Activated naive CD4-positive, alpha-beta T cell treated with anti-CD3 and anti-CD28 coated beads, Interleukin-2, amount 50 U/mL, for 16 hours (primary cell): ENCODE measurements at places on chromosomes 5 and 9.

- DNase-seq = no peak
Observed at GRCh38 chr5:147307170-147307569, 72.3 kb downstream of the STK32A start.

GRCh38 chr9:21443849-21444625, 3.8 kb downstream of the IFNA1 start:
- no peak for DNase-seq

DNA sequence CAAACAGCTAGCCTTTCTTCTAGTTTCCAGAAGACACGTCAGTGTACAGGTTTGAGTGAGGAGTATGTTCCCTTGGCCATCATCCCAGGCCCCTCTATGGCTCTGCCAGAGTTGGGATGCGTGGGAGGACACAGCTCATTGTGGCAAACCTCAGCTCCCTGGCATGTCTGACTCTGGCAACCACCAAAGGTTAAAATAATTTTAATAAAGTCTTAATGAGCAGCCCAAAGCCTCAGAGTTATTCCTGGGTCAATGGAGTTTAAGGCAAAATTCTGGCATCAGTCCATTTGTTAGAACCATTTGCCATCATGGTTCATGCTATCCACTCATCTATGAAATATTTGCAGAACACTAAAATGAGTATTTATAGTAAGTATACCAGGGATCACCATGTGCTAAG, 79.8 kb upstream of the PAPPA start:
- DNase-seq = no peak

DNA sequence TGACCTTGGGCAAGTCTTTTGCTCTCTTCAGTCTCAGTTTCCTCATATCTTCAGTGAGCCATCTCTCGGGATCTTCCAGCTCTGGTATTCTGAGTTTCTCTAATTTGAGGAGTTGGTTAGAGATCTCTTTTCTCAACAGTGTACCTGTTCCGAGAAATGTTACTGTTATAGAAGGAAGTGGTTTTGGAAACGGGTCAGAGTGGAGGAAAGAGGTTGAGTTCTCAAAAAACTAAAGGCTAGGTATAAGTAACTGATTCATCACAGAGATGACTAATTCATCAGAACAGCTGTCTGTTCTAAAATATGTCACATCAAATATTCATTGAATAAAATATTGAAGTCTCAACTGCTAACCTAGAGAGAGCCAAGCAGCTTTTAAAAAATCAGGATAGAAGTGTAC, 106.6 kb downstream of the PALM2AKAP2 start:
- no peak for DNase-seq

GRCh38 chr5:169869066-169869465, 111.2 kb downstream of the INSYN2B start:
- DNase-seq = no peak

- DNase-seq = no peak
Observed at GRCh38 chr9:79200336-79200735, 371.4 kb upstream of the TLE4 start.

DNA sequence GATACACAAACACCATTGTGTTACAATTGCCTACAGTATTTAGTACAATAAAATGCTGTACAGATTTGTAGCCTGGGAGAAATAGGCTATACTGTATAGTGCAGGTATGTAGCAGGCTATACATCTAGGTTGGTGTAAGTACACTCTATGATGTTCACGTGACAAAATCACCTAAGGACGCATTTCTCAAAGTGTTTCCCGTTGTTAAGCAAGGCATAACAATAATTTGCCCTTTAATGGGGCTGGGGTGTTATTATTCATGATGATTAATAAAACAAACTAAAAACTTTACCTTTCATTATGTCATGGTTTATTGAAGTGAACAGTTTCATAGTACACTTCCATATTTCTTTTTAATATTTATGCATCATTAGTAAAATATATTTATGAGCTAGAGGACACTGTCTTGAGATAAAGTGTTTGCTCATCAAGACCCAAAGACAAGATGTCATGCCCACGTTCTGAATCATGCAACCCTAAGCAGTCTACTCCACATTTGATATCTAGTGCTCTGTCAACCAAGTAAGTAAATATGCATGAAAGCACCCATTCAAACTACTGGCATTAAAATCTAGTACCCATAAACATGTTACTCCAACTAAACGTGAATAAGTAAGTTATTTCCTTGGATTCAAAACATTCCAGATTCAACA, 220.5 kb downstream of the NR2F1-AS1 start:
- DNase-seq = no peak

GRCh38 chr9:129889941-129890717, 54.9 kb downstream of the USP20 start:
- DNase-seq = peak; percentile 75

- DNase-seq = no peak
Observed at GRCh38 chr9:114411452-114411851, 23.7 kb upstream of the AKNA start.

GRCh38 chr5:80142996-80143395, 107.8 kb downstream of the THBS4 start:
- DNase-seq = no peak

DNA sequence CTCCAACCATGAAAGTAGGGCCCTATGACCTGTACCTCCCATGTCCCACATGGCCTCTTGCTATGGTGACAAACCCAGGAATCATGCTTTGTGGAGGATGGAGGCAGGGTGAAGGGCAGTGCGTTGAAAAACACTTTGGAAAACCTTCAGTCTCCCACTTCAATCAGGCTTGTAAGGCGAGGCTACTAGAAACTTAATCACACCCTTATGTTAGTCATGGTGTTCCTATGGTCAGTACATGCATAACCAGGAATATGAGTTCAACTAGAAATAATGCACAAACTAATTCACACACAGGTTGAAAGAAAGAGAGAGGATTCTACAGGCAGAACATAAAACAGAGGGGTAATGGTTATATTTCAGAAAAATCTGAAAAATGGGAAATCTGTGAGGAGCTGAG, 601.1 kb downstream of the KCTD16 start:
- no peak for DNase-seq

GRCh38 chr5:18563853-18564252, 929.6 kb downstream of the TAF11L14 start:
- no peak for DNase-seq

DNA sequence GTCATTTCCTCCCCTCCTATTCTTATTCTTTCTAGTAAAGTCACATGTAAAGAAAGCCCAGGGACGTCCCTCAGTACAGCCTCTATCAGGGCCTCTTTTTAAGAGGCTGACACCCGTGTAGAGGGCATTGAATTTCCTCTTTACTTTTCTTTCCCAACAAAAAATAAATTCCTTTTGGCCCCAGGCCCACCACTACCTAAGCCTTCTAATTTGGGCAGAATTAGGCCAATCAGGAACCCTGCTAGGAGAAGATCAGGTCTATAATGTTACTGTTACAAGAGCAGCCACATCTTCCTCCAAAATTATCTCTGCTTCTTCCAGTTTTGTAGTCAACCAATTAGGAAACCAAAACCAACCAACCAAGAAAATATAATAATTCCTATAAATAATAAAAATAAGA, 189.6 kb upstream of the NREP start:
- no peak for DNase-seq

GRCh38 chr5:123035918-123036390, 571 bp downstream of the PPIC start:
- no peak for DNase-seq

DNA sequence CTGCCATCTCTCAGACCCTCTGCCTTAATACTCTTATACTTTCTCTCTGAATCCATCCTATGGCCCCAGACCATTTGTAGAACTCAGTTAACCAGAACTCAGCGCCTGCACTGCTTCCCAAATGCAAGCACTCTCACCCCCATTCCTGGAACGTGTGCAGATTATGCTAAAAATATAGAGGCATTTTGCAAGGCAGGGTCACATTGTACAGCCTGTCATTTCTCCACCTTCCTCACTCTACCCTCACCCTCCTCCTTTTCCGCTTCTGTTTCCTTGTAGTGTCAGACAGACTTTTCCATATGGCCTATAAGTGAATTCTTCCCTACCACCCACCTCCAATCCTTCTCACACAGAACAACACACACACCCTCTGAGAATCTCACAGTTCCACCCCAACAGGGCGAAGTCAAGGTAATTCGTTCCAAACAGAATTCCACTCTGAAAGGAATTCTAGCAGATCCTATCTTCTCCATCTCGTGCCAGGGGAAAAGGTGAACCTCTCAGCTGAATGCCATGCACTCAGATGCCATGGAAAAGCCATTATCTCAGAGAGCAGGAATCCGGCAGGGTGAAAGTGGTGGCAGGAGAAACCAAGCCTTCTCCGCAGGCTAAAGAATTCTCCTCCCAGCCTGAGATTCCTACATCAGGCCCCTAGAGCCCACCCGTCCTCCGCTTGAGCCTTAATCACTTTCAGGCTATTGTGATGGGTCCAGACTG, 25.3 kb downstream of the GGTA1 start:
- no peak for DNase-seq

- no peak for DNase-seq
Observed at GRCh38 chr5:181229996-181230395, 6.9 kb downstream of the TRIM41 start.

DNA sequence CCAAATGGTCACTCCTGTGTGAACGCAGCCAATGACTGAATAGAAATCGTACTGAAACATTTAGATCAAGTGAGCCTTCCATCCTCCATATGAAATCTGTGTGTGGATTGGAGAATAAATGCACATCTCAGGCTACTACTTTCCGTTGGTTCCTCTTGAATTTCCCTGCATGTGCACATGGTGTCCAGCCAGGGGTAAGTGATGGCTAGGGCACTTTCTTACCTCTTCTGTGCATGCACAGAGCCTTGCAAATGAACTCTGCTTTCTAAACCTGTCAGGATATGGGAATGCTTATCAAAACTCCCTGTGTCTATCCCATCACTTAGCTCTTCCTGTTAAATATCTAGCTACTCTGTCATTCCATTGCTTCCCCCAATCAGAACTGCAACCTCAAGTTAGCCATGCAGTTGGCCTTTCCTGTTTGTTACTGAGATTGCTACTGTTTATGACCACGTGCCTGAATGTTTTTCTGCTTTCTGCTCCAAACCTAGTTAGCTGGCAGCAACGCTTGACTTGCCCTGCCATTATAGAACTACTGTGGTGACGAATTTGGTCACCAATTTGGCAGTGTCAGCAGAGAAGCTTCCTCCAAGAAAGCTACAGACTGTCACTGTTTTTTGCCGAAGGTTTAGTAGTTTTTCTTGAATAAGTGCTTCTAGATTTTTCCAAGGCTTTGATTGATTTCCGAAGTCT, 661.6 kb downstream of the LRRC70 start:
- DNase-seq = no peak

DNA sequence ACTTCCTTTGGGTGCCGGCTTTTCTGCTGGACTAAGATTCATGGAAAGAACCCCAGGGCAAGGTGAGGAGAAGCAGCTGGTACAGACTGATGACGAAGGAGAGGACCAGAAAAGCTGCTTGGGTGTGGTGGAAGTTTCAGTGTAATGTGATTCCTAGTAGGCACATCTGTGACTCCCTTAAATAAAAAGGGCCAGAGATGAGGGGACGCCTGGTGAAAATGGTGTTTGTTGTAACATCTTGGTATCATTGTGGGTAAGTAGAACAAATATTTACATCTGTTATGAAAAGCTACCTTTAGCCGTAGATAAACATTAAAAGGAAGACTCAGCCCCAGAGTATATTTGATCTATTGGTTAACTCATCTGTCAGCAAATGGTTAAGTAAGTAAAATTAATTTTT, 33.8 kb downstream of the OTULINL start:
- DNase-seq = no peak

- no peak for DNase-seq
Observed at GRCh38 chr9:73179589-73179988, 27.9 kb downstream of the ANXA1 start.

- no peak for DNase-seq
Observed at GRCh38 chr5:180199390-180199789, 9.6 kb downstream of the RASGEF1C start.

DNA sequence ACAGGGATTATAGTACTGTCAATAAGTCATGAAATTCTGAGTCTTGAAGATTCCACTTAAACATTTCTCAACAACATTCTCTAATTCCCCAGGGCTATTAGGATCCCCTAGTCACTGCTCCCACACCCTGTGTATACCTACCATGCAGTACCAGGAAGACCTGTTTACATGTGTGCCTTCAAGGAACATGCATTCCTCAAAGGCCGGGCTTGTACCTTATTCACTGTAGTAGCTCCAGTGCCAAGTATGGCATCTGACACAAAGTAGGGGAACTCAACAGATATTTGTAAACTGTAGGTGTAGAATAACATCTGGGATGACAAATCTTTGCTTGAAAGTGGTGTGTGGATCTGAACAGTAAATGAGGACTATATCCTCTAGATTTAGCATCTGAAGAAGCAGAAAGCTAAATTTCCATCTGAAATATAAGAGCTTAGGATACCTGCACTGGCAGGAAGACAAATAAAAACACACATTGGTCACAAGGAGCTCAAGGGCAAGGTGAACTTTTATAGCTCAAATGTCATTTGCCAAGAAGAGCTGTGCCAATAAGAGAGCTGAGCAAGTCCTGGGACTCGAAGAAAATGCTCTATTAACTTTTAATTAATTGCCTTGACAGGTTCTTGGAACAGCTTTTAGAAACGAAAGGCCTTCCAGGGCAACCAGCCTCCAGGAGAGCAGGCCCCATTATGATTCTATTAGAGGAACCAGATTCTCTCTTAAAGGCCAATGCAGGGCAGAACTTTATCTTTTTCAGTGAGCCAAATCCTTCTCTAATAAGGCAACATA, 52.3 kb upstream of the MYOT start:
- no peak for DNase-seq

- no peak for DNase-seq
Observed at GRCh38 chr9:127185931-127186781, 63.7 kb upstream of the ANGPTL2 start.

- no peak for DNase-seq
Observed at GRCh38 chr5:6736106-6736505, 22.9 kb downstream of the TENT4A start.

DNA sequence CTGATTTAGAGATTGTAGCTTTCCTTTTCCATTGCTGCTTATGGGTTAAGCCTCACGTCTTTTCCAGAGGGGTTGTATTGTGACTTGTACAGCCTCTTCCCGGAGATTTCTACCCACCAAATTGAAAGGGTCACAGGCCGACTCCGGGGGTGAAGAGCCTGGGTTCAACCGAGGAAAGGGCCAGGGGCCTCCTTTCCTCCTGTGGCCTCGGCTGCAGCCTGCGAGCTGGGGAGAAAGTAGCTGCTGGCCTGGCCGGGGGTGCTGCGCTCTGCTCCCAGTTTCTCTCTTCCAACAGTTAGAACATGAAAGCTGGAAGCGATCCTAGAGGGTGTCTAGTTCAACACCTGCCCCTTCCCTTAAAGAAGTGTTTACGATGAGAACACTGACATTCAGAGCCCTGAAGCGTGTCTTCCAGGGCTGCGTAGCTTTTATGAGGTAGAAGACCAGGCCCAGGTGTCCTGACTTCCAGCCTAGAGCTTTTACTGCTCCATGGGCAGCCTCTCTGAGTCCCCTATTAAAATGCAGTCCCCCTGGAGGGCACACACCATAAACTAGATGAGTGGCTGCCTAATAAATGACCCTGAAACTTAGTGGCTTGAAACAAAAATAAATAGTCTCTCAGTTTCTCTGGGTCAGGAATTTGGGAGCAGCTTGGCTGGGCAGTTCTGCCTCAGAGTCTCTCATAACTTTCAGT, 56.9 kb downstream of the ACER2 start:
- DNase-seq = no peak

- no peak for DNase-seq
Observed at GRCh38 chr9:129163753-129164152, 14.3 kb downstream of the IER5L start.
